ENCODE measurements at places on chromosomes 6 and 20.

DNA sequence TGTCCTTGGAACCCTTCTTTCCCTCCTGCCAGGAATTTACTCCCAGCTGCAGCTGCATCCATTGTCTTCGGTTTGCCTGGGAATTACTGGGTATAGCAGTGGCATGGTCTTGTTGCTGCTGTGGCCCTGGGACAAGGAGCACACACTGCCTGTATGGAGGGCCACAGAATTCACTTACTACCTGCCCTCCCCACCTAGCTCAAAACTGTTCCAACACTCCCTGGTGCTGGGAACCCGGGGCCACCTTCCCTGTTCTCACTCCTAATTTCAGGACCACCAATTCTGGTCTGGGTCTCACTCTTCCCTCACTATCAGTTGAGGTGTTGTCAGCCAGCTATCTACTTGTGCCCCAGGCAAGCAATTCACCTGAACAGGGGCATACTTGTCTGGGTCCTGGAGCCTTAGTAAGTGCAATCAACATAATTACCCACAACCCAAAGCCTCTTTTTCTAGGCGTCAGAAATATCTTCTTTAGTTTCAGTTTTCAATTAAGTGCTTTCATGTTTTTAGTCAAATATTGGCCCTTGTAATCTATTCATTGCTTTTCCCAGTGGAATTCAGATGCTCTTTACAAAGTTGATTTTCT lies 47.2 kb downstream of the METTL24 start:
- no peak for DNase-seq

- DNase-seq = no peak
Measured at GRCh38 chr20:59589086-59589684, 15.2 kb upstream of the PHACTR3 start.

- no peak for DNase-seq
Measured at GRCh38 chr6:154479351-154479769, 31.1 kb downstream of the CNKSR3 start.

- no peak for DNase-seq
Measured at GRCh38 chr6:39077882-39078594, 29.5 kb downstream of the GLP1R start.

DNA sequence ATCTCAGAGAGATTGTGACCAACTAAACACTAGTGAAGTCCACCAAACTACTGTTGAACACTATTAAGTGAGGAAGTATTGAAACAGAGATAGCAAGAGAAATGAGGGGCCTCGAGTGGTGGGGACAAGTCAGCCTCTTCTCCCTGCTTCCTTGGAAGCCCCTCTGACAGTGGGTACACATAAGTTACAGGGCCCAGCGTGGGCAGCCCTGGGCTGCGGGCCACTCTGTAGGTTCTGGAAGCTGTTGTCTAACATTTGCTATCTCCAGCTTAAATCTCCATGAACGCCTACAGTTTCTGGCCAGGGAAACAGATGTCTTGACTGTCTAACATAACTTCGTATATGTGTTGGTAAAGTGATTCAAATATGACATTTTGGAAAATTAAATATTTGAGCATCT lies 71.4 kb downstream of the KLHL32 start:
- DNase-seq = no peak

GRCh38 chr6:44561832-44562665 lies 174.5 kb downstream of the CDC5L start:
- no peak for DNase-seq

DNA sequence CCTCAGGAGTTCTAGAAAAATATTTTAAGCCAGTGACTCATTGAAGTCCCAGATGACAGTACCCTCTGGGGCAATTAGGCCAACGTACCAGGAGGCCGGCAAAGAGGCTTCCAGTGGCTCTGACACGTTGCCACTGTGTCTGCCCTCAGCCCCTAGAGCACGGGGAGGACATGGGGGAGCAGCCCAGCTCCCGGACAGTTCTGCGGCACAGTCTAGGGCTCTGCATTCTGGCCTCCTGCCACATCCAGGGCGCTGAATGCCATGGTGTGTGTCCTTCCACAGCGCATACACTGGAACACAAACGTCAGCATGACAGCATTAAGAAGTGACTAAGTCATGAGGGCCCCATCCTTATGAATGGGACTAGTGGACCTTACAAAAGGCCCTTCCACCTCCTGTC lies 156.2 kb downstream of the RNASET2 start:
- no peak for DNase-seq
